Small intestine (tissue), 16 donors: ENCODE measurements at places on chromosomes 5 and 9.

GRCh38 chr5:153352685-153353219, 137.7 kb upstream of the GRIA1 start:
- no peak for DNase-seq

GRCh38 chr5:2153350-2153749, 270.6 kb upstream of the IRX4 start:
- no peak for DNase-seq

GRCh38 chr5:128101676-128102075, 18.1 kb downstream of the SLC12A2 start:
- no peak for DNase-seq

DNA sequence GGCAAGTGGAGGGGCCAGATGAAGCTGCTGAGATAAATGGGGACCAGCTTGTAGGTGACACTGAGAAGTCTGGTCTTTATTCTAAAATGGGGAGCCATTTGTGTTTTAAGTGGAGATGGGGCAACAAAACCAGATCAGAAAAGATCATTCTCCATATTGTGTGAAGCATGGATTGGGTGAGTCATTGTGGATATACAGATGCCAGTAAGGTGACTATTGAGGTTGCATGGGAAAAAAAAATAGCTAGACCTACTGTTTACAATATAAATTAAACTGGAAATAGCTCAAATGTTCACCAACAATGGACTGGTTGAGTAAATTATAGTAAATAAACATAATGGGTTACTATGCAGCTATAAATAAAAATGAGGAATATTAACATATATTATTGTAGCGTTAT, 5.4 kb upstream of the MAP1B start:
- DNase-seq = no peak

- DNase-seq = no peak
Observed at GRCh38 chr5:164202338-164202737, 696.9 kb downstream of the MAT2B start.

DNA sequence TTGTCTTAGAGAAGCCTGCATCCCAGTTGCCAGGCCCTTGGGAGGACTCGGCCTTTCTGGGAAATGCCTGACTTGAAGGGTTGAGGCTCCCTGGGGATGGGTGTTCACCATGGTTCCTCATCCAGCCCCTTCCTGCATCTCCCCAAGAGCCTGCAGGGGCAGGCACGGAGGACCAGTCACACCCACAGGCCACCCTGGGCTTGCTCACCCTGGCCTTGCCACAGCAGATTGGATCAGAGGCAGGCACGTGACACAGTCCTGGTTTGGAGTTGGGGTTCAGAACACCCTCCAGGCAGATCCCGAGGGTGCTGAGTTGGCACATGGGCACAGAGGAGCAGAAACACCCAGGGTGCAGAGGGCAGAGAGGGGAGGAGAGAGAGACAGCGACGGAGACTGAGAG, 286.1 kb downstream of the PBX3 start:
- no peak for DNase-seq

DNA sequence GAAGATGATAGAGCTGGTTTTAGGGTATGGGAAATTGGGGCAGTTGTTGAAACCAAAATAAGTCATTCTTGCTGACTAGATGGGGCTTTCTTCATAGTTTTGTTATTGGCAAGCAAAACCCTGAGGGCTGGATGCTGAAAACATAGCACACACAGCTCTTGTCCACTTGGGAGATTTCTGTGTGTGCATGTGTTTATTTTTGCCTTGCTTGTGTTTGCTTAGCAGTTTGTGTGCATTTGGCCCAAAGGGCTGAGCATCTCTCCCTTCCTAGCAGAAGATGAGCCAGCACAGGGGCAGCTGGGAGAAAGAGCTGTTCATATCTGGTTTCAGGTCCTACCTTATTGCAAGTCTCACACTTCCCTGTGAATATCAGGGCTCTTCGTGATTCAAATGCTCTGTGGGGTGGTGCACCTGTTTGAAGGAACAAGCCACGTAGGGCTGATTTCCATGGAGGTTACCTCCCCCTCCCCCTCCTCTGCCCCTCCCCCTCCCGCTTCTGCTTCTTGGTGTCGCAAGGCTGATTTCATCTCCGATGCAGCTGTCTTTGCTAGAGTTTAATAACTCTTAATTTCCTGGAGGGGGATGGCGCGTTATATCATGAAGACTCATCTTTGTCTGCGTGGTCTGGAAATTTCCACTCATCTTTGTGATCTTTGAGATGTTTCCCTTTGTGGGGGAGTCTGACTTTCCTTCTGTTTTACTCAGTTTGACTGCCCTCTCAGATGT, 296.5 kb downstream of the ARHGAP26 start:
- DNase-seq = no peak

GRCh38 chr5:82735160-82735789, 341.9 kb downstream of the TMEM167A start:
- peak; percentile 61 for DNase-seq

DNA sequence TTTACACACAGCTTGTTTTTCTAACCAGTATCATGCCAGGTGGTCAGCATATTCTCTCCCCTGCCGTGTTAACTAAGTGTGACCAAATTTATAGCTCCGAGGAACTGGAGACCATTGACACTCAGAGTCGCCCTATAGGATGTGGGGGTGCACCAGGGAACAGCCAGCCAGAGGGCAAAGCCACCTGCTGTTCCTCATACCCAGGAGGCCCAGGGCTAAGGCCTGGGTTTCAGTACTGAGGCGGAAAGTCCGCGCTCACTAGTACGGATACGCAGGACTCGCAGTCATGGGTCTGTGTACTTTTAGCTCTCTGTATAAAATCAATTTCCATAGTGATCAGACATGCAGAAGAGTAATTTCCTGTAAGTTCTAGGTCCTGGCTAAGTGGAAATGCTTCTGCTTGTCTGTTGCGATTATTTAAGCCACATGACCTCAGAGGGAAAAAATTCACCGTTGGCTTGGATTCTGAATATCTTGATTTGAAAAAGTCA, 247.0 kb downstream of the AOPEP start:
- peak; percentile 33 for DNase-seq

GRCh38 chr5:102819634-102820033, 64.5 kb downstream of the PAM start:
- DNase-seq = no peak

GRCh38 chr5:154521756-154522155, 43.7 kb upstream of the HAND1 start:
- DNase-seq = no peak

- no peak for DNase-seq
Observed at GRCh38 chr5:89213573-89213972, 330.6 kb upstream of the MEF2C start.

- no peak for DNase-seq
Observed at GRCh38 chr5:7857926-7858632, 7.1 kb upstream of the CFAP90 start.

DNA sequence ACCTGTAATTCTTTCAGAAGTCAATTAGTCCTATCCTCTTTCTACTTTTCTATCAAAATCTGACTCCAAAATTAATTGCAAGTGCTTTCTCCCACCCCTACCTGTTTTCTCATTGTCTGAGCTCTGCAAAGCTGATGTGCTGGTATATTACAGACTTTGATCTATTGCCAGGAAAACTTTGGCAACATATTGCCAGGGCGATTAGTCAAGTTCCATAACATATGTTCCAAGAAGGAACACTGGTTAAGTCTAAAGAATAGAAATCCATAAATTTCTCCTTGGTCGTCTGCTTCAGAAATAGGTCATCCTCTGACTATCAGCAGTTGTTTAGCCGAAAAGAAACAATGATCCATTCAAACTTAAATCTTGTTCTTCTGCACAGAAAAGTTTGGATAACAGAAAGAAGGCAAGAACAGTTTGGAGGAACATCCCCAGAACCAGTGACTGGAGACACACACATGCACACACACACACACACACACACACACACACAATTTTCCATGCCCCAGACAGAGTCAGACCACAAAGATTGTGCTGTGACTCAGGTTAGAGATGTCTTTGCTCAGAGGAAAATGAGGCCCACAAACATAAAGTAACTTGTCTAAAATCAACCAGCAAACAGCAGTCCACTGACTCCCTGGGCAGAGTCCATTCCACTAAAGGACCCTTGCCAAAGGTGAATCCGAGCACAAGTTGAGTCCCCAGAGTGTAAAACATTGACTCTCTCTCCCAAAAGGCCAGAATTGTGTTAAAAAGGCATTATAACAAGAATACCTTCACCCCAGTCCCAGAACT, 202.1 kb downstream of the DEPDC1B start:
- DNase-seq = no peak

DNA sequence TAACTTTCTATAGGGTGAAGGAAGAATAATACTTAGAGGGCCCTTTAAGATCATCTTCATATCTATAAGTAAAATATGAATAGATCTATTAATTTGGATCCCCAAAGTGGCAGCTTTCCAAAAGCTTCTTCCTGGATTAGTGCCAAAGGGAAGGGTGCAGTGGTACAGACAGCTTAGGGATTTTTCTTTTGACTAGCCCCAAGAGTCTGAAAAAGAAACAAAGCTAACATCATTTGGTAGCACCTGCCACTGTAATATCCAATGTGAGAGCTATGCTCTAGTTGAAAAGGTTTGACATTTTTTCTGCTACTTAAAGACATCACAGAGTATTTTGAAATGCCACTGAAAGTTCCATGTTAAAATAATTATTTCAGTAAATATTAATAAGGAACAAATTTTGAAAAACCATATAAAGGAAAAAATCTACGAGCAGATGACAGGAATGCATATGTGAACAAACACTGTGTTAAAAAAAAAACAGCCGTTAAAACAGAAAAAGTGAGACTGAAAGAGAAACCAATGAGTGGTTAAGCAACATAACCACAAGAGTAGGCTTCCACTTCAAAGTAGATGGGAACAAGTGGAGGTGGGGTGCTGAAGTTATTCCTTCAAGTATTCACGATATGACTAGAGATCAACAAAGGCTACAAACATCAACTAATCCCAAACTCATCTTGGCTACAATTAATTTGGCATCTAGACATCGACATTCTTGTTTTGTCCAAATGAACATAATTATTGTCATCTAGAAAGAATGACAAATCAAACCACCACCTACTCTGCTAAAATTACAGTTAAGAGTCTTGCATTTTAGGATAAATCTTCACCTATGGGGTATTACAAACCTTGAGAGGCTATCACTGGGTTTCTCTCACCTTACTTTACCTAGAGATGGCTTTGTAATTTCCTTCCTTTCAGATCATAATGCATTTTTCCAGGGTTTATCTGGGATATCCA, 137.5 kb downstream of the CPLANE1 start:
- DNase-seq = peak; percentile 28

DNA sequence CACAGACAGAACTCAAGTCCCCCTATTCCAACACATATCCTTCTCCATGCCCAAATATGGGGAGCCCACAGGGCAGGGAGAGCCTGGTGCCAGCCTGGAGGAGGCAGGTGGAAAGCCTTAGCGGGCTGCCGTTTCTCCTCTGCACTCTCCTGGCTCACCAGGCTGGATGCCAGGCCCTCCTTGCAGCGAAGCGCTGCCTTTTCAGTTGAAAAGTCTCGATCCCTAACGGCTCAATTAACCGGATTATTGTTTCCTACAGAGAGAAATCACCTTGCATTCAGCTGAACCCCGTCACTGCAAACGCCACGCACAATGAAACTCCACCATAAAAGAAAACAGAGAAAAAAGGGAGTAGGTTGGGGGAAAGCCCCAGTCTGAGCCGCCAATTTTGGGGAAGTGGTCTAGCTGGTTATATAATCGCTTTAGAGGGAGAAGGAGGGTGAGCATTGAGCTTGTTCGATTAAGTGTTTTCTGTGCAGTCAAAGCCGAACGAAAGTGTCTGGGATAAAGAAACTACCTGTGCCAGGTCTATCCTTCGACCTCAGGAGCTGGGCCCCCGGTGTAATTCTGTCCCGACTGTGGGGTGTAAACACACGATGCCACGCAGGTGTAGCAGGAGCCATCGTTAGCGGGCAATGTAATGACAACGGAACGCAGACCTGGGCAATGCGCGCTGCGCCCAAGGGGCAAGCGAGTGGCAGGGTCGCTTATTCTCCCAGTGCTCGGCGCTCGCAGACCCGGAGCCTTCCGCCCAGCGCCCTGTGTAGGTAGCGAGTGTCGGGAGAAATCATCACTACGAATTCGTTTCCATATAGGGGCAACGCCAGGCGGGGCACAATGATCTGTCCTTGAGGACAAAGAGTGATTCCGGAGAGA, 3.8 kb downstream of the BARHL1 start:
- no peak for DNase-seq

GRCh38 chr9:106082621-106083020, 388.3 kb downstream of the TMEM38B start:
- DNase-seq = no peak

DNA sequence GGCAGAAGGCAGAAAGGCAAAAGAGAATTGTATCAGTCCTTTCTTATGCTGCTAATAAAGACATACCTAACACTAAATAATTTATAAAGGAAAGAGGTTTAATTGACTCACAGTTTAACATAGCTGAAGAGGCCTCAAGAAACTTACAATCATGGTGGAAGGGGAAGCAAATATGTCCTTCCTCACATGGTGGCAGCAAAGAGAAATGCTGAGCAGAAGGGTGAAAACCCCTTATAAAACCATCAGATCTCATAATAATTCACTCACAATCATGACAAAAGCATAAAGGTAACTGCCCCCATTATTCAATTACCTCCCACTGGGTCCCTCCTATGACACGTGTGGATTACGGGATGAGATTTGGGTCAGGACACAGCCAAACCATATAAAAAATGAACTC, 312.5 kb upstream of the PTGER4 start:
- no peak for DNase-seq

DNA sequence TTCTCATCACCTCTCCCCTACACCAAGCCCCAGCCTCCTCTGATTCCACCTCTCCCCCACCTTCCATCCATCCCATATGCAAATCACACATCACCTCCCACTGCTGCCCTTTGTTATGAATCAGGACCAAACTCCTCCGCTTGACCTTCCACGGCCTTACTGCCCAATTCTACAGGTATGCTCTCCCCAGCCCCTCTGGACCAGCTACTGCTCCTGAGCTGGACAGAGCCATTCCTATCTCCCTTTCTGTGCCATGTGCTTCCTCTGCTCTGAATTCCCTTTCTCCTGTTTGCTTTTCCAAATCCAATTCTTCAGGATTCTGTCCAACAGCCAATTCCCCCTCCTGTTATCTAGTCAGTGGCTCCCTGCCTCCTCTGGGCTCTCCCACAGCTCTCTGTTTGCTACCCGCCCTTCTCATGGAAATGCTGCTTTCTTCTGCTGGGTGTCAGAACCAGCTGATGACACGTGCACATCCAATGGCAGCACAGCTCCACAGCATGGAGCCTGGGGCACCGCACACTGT, 8.3 kb downstream of the FABP6 start:
- no peak for DNase-seq

DNA sequence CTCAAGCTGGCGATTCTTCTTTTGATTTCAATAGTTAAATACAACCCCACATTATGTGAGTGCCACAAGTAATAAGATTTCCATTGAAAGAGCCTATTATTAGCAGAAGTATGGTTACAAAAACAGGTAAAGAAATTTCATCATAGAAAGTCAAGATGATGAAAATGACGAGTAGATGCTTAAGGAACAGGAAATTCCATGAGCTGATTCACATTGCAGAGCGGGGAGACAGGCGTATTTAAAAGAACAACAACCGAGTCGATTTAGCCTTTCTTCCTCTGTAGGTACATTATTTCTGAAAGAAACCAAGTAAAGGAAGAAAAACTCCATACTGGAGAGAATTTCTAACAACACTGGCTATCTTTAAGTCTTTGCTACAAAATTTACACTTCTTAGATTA, 310.4 kb downstream of the SLF1 start:
- no peak for DNase-seq
